ENCODE measurements at places on chromosomes 3 and 15. TPM values are rescaled to one million over a fixed set of nuclear protein-coding genes. Genes with fewer than 3 reads are reported as not detected.
A peak's percentile ranks its signal among the peaks of the same experiment; 100 is the strongest.

The EFCAB12 gene
- not detected for polyA plus RNA-seq

The RYR3 gene
- polyA plus RNA-seq = not detected

DNA sequence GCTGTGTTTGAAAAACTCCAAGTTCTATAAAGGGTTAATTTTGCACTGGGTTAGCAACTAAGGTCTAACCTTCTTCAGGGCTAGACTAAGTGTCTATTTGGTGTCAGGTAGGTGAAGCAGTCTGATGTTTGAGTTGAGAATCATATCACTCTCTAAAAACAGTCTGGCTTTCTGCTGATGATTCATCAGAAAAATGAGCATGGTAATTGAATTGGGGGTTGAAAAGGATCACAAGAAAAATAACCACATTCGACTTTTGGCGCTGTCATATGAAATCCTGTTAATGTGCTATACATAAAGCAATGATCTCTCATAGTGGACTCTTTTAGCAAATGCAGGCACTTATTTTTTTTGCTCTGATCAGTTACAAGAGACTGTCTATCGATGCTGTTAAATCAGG, 242.2 kb upstream of the AZI2 start:
- peak; percentile 34 for DNase-seq

- DNase-seq = peak; percentile 78
Observed at GRCh38 chr15:64905119-64905831, 6.4 kb upstream of the ANKDD1A start.

The PDCD7 gene
- 21.7 TPM for polyA plus RNA-seq

The GALK2 gene
- polyA plus RNA-seq = 37.5 TPM

The TMCO5A gene
- not detected for polyA plus RNA-seq

GRCh38 chr3:46690798-46691197, 2.7 kb downstream of the ALS2CL start:
- no peak for DNase-seq

The FAM240A gene
- not detected for polyA plus RNA-seq

The KLHL40 gene
- not detected for polyA plus RNA-seq

DNA sequence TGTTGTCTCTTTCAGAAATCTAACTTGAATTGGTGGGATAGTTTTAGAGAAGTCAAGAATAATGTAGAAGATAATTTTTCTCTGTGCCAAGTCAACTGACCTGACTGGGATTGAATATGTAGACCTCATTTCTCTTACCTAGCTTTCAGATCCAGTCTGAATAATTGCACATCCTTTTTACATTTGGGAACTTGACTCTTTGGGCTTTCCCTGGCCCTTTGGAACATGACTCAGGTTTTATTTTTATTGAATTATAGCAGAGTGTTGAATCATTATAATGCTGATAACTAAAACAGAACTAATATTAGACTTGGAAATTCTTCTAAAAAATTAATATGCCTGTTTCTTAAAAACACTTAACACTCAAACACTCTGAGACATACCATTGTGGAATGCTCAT, 76.5 kb downstream of the PFN2 start:
- peak; percentile 21 for DNase-seq

The XIRP1 gene
- 0.05 TPM for polyA plus RNA-seq

The CIB1 gene
- polyA plus RNA-seq = 62.2 TPM
